Cerebellum (tissue), 4 donors: ENCODE measurements at places on chromosomes 3 and 15.

- no peak for DNase-seq
Observed at GRCh38 chr15:80587816-80588456, 107.2 kb upstream of the ABHD17C start.

- no peak for DNase-seq
Observed at GRCh38 chr3:157533298-157534070, 30.3 kb upstream of the VEPH1 start.

GRCh38 chr3:90128391-90128790 is 1021.0 kb downstream of the EPHA3 start:
- DNase-seq = no peak

- DNase-seq = no peak
Observed at GRCh38 chr3:72213296-72214065, 428.5 kb upstream of the PROK2 start.

- DNase-seq = no peak
Observed at GRCh38 chr3:180492047-180492446, 109.9 kb upstream of the TTC14 start.

DNA sequence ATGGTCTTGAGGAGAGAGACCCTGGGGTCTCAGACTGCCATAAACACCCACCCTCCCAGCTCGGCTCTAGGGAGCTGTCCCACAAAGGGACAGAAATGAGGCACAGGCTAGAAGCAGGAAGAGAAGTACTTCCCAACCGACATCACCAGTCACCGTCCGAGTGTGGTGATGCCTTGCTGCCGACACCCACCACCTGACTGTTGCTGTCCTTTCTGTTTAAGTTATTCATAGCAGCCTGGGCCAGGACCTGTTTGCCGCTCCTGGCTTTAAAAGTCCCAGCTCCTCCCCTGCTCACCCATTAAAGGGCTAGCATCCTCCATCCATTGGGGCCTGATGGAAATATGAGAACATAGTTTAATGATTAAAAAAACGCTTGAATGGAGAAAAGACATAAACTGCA is 13.2 kb upstream of the SPG11 start:
- DNase-seq = no peak

DNA sequence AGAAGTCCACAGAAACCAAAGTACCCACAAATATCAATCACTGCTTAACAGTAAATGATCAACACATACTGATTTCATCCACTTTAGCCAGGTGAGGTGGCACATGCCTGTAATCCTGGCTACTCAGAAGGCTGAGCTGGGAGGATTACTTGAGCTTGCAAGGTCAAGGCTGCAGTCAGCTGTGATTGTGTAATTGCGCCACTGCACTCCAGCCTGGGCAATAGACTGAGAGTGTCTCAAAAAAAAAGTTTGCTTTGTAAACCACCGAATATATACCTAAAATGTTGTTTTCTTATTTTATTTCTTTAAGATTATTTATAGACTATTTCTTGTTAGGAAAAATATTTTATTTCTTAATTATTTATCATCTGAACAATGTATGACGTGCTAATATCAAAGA is 8.7 kb upstream of the ATP13A4 start:
- no peak for DNase-seq

GRCh38 chr3:66092175-66092995 is 53.7 kb upstream of the MAGI1 start:
- DNase-seq = no peak

GRCh38 chr15:77058468-77058867 is 12.4 kb downstream of the TSPAN3 start:
- DNase-seq = no peak

DNA sequence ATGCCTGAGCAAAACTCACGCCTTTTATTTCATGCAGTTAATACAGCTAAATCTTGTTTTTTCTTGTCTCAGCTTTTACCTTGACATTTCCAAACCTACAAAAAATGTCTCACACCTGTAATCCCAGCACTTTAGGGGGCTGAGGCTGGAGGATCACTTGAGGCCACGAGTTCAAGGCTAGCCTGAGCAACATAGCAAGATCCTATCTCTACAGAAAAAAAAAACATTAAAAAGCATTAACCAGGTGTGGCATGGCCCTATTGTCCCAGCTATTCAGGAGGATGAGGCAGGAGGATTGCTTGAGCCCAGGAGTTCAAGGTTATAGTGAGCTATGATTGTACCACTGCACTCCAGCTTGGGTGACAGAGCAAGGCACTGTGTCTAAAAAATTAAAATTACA is 3.9 kb upstream of the TMEM212 start:
- DNase-seq = no peak

DNA sequence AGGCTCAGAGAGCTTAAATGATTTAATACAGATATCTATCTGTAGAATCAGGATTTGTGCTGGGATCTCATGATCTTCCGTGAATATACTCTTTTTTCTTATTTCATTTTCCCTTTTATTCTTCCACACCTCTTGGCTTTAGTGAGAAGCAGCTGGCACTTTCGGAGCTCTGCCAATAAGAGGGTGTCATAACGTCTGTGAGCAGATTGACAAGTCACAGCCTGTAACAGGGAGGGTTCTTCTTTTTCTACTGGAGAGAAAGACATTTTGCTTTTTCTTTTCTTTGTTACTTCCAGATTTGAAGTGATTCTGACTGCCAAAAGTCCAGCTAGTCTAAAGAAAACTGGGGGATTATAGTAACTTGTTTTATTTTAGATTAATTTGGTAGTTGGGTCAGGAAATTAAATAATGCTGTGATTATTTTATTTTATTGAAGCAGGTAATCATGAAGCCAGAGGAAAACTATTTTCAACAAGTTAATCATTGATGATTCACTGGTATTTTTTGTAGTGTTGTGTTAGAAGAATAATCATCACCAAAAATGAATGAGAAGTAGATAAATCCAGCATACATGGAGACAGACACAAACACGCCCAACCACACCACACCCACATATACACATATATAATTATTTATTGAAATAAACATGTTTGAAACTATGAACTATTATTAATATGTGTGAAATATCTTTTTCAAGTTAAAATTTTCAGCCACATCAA is 69.8 kb downstream of the TNFAIP8L3 start:
- DNase-seq = peak; percentile 11

DNA sequence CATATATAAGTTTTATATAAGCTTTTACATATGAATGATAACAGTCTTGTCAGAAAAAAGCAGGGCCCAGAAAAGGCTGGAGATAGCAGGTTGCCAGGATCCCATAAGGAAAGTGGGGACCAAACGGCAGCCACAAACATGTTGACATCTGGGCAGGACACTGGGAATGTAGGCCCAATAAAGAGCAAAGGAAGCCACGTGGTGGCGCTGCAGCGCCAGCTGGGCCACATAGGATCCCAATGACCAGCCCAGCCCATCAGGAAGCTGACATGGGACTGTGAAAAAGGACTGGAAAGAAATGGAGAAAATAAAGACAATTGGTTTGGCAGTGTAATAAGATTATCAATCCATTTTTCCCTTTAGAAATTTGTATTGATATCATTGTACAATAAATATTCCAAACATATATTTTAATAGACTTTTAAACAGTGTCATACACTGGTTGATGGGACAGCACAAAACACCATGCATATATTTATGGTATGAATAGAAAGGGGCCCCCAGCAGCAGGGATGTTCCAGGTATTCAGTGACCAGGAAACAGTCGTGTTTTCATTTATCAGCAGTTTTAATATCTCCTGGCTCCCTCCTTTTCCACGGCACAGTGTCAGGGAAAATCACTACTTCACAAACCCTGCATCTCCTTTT is 89.0 kb upstream of the STRIT1 start:
- DNase-seq = no peak

DNA sequence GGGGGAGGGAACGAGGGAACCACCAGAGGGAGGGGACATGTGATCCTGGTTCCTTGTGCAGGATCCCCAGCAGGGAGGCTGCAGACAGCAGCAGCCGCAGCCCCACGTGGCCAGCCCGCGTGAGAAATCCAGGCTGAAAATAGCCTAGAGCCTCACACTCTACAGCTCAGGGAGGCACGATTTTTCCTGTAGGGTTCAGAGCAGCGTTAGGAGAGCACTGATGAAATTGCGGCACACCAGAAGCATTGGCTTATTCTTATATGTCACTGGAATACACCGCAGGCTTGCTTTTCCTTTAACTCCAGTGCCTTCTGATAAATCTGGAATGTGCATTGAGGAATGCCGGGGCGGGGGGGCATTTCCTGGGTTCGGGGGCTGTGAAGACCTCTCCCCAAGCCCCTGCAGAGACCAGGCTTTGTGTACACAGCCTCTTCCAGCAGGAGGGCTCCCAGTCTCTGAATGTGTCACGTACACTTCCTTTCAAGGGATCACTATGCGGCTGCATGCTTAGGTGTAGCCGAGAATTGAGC is 193.0 kb downstream of the ATP10A start:
- peak; percentile 82 for DNase-seq

- DNase-seq = no peak
Observed at GRCh38 chr15:66462627-66463026, 34.9 kb downstream of the SNAPC5 start.

GRCh38 chr3:40858364-40859115 is 333.8 kb downstream of the ZNF621 start:
- no peak for DNase-seq

DNA sequence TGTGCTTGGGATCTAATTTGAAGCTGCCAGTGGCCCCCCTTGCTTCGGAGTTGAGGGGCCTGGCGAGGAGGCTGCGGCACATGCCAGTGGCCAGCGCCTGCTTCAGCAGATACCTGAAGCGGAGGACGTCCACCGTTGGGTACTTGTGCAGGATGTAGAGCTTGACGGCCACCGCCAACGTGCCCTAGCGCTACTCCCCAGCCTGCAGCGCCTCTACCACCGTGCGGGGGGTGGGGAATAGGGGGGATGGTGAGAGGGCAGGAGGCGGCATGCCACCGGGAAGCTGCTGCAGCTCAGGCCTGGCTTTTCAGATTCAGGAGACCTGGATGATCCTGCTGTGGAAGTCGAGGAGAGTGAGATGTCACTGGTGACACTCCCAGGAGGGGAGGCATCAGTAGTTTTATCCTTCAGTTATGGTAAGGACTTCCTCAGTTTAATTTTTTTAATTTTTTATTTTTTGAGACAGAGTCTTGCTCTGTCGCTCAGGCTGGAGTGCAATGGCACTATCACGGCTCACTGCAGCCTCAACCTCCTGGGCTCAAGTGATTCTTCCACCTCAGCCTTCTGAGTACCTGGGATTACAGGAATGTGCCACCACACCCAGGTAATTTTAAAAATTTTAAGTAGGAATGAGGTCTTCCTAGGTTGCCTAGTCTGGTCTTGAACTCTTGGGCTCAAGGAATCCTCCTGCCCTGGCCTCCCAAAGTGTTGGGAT is 150.6 kb upstream of the FRMD4B start:
- DNase-seq = no peak

GRCh38 chr3:146071632-146072031 is 89.4 kb downstream of the PLOD2 start:
- no peak for DNase-seq

DNA sequence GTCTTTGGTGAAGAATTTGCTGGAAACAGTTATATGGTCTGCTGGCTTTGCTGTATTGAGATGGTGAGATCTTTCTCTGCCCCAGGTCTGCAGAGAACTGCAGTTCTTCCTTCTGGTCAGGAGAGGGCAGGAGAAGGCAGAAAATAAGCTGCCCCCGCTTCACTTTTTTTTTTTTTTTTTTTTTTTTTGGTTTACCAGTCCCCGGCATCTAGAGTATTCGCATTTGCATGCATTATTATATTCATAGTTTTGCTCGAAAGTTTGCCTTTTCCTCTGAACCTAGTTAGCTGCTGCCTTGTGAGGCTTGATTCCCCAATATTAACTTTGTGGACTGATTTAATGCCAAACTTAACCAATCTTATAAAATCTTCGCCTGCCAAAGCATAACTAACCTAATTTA is 10.6 kb upstream of the PARL start:
- DNase-seq = peak; percentile 81
